NAMALWA (cell line): ENCODE measurements at places on chromosomes 12 and 14.
A peak's percentile ranks its signal among the peaks of the same experiment; 100 is the strongest.

DNA sequence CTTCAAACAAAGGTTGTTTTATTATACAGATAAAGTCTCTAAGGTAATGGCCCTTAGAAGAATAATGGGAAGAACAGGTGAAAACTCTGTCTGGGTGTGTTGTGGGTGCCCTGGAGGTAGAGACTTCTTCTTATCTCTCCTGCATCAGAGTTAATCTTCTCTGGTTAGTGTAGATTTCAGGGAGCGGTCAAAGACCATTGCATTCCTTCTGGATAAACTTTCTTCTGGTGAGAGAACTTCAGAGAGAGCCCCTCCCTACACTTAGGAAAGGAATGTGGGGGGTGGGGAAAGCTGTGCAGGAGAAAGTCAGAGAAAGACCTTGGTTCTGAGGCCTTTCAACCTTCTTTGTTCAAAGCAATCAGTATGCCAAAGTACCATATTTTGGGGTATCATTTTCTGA is 658.5 kb downstream of the DIO2 start:
- no peak for DNase-seq

DNA sequence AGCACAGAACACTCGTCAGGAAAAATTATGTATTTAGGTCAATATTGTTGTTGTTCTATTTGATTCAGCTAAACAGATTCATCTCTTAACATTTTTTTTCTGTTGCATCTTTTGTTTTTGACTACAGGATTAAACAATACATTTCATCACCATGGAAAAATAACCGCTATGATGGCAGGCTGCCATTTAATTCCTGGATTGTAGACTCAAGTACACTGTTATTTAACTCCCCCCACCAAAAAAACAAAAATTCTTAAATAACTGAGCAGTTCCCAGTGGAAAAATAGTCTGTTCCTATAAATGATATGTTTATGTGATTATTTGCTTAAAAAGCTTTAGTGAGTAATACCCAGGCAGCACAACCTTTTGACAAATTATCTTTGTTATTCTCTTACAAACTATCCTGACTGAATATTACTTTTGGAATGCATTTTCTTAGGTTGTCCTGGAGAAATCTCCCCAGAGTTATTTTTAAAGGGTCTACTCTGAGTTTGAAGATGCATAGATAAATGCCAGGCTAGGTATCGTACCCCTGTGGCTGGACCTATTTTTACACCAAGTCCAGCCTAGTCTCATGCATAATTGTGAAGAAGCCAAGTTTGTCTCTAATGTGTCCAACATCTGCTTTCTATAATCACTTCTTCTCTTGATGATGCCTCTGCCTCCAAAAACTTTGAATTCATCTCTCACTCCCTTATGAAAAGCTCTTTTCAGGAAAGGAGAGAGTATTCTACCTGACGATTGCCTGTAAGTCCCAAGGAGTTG is 3.7 kb downstream of the KERA start:
- no peak for DNase-seq

DNA sequence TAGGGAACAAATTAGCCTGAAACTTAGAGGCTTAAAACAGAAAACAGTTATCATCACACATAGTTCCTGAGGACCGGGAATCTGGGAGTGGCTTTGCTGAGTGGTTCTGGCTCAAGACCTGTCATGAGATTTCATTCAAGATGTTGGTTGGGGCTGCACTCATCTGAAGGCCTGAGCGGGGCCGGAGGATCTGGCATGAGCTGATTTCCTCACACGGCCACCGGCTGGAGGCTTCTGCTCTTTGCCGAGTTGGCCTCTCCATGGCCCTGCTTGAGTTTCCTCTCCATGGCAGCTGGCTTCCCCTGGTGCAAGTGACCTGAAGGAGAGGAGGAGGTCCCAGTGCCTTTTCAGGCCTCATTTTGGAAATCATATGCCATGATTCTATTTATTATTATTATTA is 128.1 kb downstream of the PAPOLA start:
- no peak for DNase-seq

DNA sequence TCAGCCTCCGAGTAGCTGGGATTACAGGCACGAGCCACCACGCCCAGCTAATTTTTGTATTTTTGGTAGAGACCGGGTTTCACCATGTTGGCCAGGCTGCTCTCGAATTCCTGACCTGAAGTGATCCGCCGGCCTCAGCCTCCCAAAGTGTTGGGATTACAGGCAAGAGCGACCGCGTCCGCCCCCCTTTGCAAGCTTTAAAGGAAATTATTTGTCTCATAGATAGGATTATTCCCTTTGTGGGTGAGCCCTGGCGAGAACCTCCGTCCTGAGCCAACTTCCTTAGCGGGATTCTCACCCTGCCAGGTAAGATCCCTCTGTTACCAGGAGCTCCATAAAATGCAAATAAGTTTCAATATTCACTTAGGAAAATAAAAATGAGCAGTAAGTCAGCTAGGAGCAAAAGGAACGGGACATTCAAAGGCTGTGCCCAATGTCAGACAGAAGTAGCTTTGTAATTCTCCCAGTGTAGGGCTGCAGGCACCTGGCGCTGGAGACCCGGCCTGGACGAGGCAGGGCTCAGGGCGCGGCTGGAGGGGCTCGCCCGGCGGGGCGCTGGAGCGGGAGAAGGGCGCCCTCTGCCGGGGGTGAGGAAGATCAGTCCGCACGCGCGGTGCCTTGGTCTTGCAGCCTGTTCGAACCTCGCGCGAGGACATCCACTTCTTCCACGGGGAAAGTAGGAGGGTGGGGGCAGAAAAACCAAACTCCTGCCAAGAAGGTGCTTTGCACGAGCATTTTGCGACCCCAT is 47.2 kb upstream of the PLXNC1 start:
- DNase-seq = peak; percentile 78

DNA sequence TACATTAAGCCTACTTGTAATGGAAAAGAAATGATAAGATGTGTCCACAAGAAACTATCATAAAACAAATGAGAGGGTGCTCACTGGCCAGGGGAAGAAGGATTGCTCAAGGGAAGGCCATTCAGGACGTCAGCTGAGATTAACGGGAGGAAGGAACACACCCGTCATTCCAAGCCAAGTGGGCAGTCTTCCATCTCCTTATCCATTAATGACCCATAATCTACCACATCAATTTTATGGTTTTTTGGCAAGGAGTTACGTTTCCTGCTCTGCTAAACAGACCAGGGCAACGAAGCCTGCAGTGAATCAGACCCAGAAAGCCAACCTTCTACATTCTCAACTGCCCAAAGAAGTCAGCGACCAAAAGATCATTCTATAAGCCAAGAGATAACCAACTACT is 25.1 kb downstream of the PRKAB1 start:
- DNase-seq = no peak

DNA sequence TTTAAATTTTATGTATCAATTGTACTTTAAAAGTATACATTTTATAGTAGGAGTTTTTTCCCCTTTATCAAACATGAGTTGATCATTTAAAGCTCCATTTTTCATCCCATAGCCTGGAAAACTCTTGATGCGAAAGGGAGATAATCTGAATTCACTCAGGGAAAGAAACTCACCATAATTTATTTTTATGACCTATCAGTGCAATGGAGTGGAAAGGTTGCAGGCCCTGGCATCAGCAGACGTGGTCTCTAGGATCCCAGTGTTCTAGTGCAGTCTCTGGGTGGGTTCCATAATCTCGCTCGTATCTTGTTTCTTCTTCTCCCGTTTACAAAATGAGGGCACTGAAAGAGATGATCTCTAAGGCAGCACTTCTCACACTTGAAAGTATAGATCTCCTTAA is 85.0 kb downstream of the PTGER2 start:
- no peak for DNase-seq

DNA sequence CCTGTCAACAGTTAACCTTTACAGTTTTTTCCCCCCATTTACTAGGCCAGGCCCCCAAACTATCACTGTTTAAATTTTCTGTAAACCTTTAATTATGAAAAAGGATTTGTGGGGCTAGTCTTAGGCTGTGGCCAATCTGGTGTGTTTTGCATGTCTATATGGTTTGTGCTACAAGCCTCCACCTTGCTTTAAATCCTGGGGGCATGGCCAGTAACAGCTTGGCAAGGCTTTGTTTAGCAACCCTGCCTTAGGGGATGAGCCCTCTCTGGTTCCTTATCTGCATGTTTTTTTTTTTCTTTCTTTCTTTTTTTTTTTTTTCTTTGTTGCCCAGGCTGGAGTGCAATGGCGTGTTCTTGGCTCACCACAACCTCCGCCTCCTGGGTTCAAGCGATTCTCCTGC is 102.7 kb downstream of the KCNMB4 start:
- DNase-seq = no peak

GRCh38 chr12:121224591-121224990 is 14.7 kb downstream of the P2RX4 start:
- no peak for DNase-seq

DNA sequence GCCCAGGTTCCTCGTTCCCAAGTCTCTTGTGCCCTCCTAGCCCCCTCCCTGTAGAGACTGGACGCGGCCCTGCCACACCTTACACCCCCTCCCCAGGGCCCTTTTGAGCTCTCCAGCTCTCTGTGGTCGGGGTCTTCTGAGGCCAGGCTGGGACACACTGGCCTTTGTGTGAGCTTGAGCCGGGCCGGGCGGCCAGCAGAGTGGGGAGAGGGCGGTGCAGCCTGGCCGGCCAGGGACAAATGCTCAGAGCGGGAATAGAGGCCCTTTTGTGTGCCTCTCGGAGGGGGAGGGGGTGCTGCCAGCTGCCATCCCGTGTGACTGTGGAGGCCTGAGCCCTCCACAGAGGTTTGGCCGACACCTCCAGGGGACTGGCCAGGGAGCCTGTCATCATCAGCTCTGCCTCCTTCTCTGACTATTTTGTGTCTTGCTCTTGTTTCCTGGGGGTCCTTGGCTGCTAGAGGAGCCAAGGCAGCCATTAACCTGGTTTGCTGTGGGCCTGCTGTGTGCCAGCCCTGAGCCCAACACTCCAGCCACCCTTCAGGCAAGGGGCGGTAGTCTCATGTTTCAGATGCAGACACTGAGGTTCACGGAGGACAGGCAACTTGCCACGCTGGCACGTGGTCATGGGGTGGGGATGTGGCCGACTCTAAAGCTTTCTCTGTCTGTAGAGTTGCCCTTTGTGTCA is 13.6 kb downstream of the FAM222A start:
- no peak for DNase-seq

- no peak for DNase-seq
These were observed 17.9 kb downstream of the WASHC3 start for GRCh38 chr12:102043928-102044327.

- no peak for DNase-seq
These were observed 153.5 kb upstream of the HMGA2 start for GRCh38 chr12:65670775-65671174.

DNA sequence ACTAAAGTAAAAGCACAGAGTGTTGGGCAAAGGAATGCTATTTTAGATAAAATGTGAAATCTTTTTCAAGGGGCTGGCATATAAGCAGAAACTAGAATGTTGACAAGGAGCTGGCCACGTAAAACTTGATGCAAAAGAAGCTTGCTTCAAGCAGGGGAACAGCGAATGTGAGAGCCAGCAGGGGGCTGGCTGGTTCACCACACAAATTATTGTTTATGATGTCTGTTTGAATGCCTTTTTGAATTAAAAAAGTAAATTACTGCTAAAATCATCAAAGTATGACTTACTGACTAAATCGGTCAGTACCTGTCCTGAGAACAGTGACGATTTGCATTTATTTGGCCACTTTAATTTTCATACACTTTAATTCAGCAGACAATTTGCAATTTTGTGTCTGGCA is 38.9 kb upstream of the TMTC2 start:
- peak; percentile 24 for DNase-seq

DNA sequence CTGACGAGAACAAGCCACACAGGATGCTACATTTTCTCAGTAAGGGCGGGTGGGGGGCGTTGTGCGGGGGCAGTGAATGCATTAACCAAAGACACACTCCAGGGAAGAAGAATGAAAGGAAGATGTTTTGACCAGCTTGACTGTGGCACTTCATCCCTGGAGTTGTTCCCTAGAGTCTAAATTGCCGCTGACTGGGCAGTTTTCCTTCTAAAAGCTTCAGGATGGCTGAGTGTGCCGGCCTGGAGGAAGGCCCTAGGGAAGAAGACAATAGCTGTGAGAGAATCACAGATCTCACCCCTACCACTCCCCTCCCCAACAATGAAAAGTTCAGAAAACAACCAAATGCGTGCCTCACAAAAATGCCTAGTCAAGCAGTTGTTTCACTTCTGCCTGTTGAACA is 67.2 kb downstream of the NKX2-1 start:
- DNase-seq = no peak

GRCh38 chr12:94405413-94406116 is 54.1 kb downstream of the CEP83 start:
- no peak for DNase-seq

GRCh38 chr12:61530456-61530855 is 729.7 kb upstream of the USP15 start:
- no peak for DNase-seq

DNA sequence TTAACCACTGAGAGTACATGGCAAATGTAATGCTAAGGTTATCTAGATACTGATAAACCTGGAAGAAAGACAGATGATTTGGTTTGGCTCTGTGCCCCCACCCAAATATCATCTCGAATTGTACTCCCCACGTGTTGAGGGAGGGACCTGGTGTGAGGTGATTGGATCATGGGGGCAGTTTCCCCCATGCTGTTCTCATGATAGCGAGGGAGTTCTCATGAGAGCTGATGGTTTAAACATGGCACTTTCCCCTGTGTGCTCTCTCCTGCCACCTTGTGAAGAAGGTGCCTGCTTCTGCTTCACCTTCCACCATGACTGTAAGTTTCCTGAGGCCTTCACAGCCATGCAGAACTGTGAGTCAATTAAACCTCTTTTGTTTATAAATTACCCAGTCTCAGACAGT is 14.2 kb downstream of the NOXRED1 start:
- peak; percentile 47 for DNase-seq
